HepG2 (cell line): ENCODE measurements at places on chromosomes 3 and 15. TPM values are rescaled to one million over a fixed set of nuclear protein-coding genes. Genes with fewer than 3 reads are reported as not detected.

The FBXW12 gene
- not detected in 2 replicates for total RNA-seq

The MUC4 gene
- total RNA-seq = not detected in 2 replicates

The SLC12A8 gene
- 0.13 and 0.71 TPM in 2 replicates for total RNA-seq

The SLC15A2 gene
- total RNA-seq = 0.41 and 1.0 TPM in 2 replicates

The ZNF385D gene
- not detected in 2 replicates for total RNA-seq

The ATP8B4 gene
- 0.18 and 0.69 TPM in 2 replicates for total RNA-seq

The MINDY2 gene
- 12.6 and 15.6 TPM in 2 replicates for total RNA-seq

The TMEM158 gene
- 0.13 TPM in 1 of 2 replicates, not detected in the other for total RNA-seq

The SCAPER gene
- 7.6 and 10.5 TPM in 2 replicates for total RNA-seq

The PRR23E gene
- total RNA-seq = not detected in 2 replicates

The ARPIN gene
- total RNA-seq = 5.0 and 5.3 TPM in 2 replicates

The SLC25A20 gene
- total RNA-seq = 25.4 and 26.6 TPM in 2 replicates

The TUSC7 gene
- not detected in 2 replicates for total RNA-seq

The CLDN18 gene
- not detected in 2 replicates for total RNA-seq

The FAM3D gene
- total RNA-seq = not detected in 2 replicates
